ENCODE measurements at places on chromosomes 4 and X. TPM values are rescaled to one million over a fixed set of nuclear protein-coding genes. Genes with fewer than 3 reads are reported as not detected.

DNA sequence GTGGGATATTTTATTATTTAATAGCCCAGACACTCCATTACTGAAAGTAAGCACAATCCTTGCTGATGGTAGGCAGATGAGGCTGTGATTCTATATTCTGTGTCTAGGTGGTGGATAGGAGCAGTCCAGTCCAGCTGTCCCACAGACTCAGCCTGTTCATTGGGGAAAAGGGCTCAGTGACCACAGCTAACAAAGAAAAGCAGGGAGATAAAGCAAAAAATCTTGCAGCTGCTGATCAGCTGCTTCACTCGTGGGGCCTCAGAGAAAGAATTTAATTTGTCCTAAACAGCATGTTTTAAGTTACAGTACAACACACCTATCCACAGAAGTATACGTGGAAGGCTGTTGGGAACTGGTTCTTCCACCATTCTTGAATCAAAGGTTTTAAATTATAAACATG lies 40.7 kb upstream of the ANK2 start:
- peak; percentile 80 for DNase-seq

DNA sequence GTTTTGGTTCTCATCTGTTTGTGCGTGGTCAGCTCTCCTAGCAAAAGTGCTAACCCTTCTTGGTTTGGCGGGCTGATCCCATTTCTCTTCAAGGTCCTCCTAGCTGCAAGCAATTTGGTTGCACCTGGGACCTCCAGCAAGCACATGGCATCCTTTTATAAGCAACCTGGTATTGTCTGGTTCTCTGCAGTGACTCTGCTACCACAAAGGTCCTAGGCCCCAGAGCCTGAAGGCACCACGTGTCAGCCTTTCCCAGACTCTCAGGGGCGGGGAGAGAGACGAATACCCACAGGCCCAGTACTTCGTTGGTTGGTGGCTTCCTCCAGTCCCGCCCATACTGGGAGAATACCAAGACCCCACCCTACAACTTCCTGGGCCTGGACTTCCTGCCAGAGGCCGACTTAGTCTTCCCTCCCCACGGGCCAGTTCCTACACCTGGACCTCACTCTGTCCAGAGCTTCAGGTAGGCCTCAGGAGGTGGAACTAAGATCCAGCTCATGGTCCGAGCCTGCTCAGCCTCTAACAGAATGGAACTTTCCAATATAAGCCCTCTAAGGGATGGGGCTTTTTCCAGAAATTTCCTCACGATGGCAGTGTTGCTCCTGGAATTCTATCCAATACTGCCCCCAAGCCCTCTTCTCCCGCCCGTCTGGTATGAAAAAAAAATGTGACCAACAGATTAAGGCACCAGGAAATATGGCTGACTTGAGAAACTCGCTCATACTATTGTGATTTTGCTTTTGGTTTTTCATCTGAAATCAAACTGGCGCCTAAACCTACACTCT lies 192.5 kb upstream of the STK26 start:
- DNase-seq = peak; percentile 56

- no peak for DNase-seq
Measured at GRCh38 chr4:48558819-48559218, 68.8 kb downstream of the ZAR1 start.

DNA sequence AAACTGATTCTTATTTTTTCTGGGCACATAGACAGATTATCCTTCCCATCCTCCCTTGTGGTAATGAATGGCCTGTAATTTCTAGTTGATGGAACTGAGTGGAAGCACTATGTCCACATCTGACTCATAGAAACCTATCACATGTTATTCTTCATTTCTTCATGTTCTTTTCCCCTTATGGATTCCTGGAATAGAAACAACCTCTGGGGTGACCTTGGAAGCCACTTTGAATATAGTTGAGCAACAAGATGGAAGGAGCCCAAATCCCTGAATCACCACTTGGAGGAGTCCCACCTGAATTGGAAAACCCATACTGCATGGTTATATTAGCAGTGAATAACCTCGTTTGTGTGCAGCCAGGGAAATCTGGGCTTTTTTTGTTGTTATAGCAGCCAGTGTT lies 137.8 kb downstream of the MID1IP1 start:
- peak; percentile 66 for DNase-seq

DNA sequence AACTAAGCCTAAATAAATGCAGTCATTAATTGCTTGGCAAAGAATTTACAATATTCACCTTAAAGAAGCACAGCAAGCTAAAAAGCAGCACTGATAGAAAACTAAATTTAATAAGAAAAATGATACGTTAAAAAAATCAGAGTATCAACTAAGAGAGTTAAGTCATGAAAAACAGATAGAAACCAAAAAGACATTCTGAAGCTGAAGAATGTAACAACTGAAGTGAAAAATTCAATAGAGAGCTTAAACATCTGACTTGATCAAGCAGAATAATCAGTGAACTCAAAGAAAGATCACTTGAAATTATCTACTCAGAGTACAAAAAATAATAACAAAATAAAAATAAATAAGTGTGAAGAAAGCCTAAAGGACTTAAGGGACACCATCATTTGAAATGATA lies 588.0 kb upstream of the HS3ST1 start:
- no peak for DNase-seq

DNA sequence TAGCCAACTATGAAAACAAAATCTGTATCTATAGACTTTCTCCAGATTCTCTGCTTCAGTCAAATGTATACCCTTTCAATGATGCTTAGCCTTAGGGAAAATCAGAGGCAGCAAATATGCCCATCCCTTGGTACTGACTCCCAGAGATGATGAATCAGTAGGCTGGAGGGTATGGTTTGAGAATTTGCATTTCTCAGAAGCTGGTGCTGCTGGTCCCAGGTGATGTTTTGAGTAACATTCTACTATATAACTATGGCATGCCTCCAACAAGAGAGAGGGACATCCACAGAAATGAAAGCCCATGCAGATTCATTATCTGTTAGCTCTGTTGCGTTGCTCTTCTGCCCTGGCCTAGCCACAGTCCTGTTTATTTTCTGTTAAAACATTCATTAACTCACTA lies 13.6 kb downstream of the TNIP3 start:
- no peak for DNase-seq

DNA sequence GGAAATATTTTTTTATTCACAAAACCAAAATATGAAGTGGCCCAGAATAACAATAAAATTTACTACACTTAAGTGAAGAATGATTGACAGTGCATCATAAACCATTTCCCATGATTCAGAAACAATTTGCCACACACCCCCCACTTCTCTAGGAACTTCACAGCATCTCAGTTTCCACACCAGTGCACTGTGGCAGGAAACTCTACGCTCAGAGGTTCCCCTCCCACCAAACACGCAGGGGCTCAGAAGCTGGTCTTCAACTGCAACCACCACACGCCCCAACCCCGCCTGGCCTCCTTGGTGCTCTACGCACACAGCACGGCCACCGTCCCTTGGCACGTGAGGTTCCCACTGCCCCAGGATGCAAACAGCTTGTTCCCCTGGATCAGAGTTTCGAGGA lies 63.7 kb downstream of the ZFYVE28 start:
- DNase-seq = no peak

Gene FRG2
- not detected for total RNA-seq

Gene NSUN7
- total RNA-seq = not detected

Gene GLUD2
- total RNA-seq = 0.34 TPM

DNA sequence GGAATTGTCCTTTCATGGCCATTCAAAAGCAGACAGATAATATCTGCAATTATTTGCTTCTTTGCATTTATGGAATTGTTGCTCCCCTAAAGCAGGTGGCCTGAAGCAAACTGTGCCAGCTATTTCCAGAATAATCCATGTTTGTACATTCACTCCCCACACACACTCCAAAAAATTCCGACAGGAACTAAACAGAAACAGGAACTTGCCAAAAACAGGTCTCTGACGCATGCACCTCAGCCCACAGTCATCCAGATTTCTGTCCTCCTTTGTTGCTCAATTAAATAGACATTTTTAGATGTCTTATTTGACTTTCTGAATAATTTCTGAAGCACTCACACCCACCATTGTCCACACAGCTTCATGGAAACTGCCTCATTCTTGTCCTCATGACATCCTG lies 71.5 kb upstream of the EDNRA start:
- peak; percentile 60 for DNase-seq

DNA sequence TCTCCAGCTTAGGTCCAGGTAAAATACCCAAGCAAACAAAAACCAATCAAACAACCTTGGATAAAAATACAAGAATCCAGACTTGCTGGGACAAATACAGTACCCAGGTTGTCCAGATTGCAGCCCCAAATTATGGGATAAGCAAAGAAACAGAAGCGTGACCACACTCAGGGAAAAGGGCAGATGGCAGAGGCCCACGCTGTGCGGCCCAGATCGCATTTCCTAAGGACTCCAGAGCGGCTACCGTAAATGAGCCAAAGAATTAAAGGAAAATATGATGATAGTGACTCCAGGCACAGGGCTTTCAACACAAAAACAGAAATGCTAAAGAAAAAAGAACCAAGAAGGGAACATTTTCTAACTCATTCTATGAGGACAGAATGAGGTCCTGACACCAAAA lies 50.3 kb downstream of the FGFRL1 start:
- DNase-seq = no peak

- DNase-seq = peak; percentile 87
Measured at GRCh38 chr4:139208404-139208945, 31.5 kb upstream of the ELF2 start.

DNA sequence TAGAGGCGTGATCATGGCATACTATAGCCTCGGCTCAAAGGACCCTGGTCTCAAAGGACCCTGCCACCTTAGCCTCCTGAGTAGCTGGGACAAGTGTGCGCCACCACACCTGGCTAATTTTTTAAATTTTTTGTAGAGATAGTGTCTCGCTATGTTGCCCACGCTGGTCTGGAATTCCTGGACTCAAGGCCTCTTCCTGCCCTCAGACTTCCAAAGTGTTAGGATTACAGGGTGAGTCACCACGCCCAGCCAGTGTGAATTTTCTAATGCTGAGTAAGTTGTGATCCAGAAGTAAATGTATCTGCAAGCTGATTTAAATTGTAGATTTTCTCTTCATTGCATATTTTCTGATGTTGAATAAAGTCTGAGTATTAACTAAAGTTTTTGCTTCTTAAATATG lies 2.6 kb upstream of the ZNF674 start:
- peak; percentile 75 for DNase-seq

DNA sequence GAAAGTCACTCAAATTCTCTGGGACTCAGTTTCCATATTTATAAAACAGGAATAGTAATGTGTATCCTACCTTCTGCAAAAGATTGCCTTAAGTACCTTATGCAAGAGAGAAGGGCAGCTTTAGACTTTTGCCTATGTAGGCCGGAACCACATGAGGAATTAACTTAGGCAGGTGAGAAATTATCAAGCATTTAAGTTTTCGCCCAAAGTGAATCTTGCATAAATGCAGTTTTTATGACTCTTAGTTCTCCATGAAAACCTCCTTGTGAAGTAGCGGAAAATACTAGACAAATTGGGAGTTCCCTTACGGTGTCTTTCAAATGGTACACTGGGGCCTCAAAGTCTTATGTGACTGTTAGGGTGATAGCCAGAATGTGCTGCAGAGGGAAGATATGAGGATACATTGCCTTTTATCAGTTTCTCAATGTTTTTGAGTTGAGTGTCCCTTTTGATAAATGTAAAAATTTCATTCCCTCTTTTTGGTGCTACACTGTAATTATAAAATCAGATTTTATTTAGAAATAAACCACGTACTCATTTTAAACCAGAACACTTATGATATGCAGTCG lies 2.6 kb downstream of the SH2D1A start:
- DNase-seq = no peak

Gene MID2
- 5.6 TPM for total RNA-seq

GRCh38 chrX:112759966-112760365 lies 80.2 kb upstream of the LHFPL1 start:
- DNase-seq = no peak

Gene PLAC1
- total RNA-seq = not detected

GRCh38 chr4:11487868-11488544 lies 59.3 kb upstream of the HS3ST1 start:
- DNase-seq = peak; percentile 68

- peak; percentile 8 for DNase-seq
Measured at GRCh38 chr4:108113229-108113628, 55.5 kb downstream of the LEF1 start.

- DNase-seq = no peak
Measured at GRCh38 chr4:88793475-88793874, 95.8 kb upstream of the NAP1L5 start.

Gene FABP2
- not detected for total RNA-seq

DNA sequence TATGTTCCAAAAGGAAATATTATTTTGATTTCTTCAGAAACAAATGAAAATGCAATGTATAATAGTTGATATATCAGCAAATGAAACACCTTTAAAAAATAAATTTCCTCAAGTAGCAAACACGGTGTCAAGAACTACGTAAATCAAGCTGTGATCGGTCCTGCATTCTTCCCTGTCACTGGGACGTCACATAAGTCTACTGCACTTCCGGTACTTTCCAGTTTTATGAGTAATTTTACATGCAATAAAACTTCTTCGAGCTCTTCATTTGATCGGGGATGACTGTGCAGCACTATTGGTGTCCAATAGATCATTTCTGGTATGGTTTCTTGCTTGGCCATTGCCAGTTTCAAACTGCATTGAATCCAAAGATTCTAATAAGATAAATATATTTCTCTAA lies 114.0 kb upstream of the VEGFC start:
- peak; percentile 45 for DNase-seq

Gene ANXA10
- total RNA-seq = 0.34 TPM

GRCh38 chr4:126440297-126440696 lies 1125.5 kb downstream of the FAT4 start:
- DNase-seq = no peak

Gene RPS6KA6
- 2.1 TPM for total RNA-seq

GRCh38 chr4:111943796-111944203 lies 201.5 kb upstream of the FAM241A start:
- DNase-seq = peak; percentile 53

GRCh38 chr4:56209767-56210166 lies 177.5 kb downstream of the AASDH start:
- DNase-seq = no peak

- no peak for DNase-seq
Measured at GRCh38 chr4:13527192-13527980, 16.9 kb downstream of the NKX3-2 start.

- DNase-seq = no peak
Measured at GRCh38 chr4:145315811-145316225, 135.4 kb upstream of the OTUD4 start.

Gene MAGEH1
- total RNA-seq = 14.8 TPM

GRCh38 chr4:128868758-128869157 lies 59.3 kb downstream of the JADE1 start:
- peak; percentile 53 for DNase-seq

DNA sequence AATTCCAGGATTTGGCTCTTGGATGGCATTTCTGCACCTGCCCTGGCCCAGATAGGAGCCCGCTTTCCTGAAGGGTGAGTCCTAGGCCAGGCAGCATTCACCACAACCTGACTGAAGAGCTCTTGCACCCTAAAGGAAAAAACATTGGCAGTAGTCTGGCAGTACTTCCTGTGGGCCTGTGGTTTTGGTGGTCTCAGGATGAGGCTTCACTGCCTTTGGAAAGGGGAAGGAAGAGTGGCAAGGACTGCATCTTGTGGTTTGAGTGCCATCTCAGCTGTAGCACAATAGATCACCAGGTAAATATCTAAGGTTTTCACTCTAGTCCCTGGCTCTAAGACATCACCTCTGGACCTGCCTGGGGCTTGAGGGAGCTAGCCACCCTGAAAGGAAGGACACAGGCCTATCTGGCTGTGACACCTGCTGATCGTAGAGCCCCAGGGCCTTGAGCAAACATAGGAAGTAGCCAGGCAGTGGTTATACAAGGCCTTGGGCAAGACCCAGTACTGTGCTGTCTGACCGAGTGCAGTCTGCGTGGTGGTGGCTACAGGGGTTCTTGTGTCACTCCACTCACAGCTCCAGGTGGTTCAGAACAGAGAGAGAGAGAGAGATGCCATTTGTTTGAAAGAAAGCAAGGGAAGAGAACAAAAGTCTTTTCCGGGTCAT lies 28.5 kb upstream of the PRRG1 start:
- no peak for DNase-seq

Gene TCP11X2
- total RNA-seq = not detected

GRCh38 chr4:156782491-156782890 lies 189.1 kb downstream of the PDGFC start:
- no peak for DNase-seq

Data from LHCN-M2 (cell line).